NCI-H2171 (cell line): ENCODE measurements at places on chromosomes 12 and 14.

DNA sequence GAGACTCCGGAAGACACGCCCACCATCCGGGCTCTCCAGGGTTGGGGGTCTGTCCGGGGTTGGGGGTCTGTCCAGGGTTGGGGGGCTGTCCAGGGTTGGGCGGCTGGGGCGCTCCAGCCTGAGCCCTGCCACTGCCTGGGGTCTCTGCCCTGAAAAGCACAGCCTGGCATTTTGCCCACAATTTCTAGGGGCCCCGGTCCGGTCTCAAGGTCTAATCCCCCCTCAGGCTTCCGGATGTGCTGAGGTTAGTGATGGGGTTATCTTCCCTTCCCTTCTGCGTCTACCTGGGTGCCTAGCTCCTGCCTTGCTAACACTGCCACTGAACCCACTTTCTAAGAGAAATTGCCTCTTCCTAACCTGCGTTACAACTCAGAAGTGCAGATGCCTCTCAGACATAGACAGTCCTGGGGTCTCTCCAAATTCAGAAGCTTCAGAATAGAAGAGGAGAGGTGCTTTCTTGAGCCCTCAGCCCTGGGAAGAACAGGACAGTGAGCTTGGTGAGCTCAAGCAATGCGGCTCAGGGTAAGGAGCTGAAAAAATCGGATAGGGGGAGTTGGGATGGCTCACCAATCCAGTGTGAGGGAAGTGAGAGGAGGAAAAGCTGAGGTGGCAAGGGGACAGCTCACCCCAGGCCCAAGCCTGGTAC is 5.7 kb downstream of the LHX5 start:
- no peak for DNase-seq

DNA sequence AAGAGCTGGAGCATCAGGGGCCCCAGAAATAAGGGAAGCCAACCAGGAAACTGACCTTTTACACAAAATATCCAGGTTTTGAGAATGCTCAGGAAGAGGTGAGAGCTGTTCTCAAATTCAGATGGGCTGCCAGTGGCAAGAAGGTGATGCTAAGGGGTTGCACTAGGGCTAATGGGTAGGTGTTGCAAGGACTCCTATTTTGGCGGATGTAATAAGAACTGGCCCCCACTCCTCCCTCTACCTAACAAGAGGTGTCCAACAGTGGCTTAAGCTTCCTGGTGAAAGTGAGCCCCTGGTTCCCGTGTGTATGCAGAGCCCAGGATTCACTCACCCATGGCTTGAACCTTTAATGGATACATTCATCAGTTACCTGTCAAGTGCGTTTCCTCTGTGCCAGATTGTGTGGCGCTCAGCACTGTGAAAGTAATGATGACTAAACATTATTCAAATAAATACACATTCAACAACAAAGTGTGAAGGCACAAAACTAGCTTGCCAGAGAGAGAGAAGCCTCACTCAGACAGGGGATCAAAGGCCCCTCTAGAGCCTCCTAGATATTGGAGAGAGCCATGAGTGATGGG is 705 bp upstream of the CHGA start:
- peak; percentile 14 for DNase-seq

DNA sequence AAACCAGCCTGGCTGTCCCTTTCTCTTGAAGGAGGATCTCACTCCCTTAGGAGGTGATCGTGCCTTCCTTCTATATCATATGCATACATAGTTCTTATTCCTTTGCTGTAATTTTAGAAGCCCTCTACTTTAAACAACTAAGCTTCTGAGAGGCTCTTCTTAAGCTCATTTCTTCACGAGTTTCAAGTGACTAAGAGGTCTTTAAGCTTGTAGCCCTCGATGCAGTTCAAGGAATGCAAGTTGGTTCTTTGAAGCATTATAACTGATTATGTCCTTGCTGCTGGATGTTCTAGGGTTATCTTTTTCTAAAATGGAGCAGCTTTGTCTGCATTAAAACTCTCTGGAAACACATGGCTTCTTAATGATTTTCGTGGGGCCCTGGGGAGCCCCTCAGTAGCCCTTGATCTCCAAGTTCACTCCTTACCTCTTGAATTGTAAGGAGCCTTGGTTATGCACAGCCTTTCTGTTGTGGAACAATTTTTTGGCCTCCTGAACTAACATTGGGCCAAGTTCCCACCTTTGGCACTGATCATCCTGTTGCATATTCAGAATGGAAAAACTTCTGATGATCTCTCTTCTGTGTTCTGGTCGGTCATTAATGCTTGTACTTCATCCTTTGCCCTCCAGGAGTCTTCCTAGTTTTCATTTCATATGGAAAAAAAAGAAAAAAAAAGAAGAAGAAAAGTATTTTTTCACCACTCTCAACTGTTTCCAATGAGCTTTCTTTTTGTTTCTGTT is 12.6 kb downstream of the RASSF8 start:
- no peak for DNase-seq

DNA sequence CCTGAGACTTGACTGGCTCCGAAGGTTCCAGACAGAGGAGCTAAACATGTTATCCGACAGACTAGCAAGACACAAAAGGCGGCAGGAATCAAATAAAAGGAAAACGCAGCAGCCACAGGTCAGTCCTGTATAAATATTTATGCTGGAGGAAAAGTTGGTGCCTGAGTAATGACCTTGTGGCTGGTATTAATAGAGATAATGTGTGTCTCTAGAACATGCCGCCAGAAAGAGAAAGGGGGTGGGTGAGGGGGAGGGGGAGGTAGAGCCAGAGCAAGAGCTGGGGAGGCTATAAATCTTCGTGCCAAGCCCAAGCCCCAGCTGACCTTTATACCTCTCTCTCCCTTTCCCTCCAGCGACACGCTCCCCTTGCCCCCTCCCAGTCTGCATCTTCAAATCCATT is 590.4 kb downstream of the MED13L start:
- no peak for DNase-seq

DNA sequence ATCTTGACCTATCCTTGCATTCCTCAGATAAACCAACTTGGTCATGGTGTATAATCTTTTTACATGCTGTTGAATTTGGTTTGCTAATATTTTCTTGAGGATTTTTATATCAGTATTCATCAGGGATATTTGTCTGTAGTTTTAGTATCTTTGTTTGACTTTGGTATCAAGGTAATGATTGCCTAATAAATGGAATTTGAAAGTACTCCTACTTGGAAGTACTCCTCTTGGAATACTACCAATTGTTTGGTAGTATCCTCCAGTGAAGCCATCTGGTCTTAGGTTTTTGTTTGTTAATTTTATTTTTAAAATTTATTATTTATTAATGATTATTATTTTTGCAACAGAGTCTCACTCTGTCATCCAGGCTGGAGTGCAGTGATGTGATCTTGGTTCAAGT is 85.0 kb downstream of the ATF7IP start:
- no peak for DNase-seq

DNA sequence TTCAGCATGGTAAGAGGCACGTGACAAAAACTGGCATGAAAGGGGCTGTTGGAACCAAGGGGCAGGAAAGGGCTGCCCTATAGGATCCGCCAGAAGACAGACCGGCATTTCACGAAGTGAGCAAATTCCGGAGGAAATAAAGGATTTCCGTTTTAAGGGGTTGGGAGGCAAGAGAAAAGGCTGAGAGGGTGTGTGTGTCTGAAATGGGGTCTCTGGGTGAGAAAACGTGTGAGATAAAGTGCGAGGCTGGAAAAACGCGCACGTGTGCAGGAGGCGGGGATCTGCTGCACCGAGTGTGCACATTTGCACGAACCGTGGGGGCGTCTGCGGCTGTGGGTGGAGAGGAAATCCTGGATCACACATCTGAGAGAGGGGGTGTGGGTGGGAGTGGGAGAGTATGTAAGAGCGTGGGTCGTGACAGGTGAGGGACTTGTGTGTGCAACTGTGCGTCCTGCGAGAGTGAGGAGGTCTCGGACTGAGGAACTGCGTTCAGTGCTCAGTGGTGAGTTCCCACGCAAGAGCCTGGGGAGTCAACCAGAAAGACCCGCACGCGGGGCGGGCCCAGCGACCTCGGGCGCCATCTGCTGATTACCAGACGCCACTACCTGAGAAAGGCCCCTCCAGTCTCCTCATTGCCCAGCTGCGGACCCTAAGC is 37.0 kb upstream of the P2RX7 start:
- DNase-seq: peak; percentile 21

DNA sequence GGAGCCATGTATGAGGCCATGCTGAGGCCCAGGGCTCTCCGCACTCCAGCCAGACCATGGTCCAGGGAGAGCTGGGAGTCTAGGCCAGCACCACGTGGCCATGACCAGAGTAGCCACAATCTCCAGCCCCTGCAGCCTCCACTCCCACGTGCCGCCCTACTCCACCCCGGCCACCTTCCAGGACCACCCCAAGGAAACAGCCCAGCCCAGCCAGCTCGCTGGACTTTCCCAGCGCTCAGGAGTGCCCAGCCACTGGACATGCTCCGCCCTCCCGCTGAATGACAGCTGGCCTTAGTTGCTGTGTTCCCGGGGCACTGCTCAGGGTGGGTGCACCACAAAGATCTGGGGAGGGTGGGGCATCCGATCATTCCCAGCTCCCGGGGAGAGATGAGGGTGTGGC is 2.1 kb upstream of the C14orf180 start:
- DNase-seq: no peak

DNA sequence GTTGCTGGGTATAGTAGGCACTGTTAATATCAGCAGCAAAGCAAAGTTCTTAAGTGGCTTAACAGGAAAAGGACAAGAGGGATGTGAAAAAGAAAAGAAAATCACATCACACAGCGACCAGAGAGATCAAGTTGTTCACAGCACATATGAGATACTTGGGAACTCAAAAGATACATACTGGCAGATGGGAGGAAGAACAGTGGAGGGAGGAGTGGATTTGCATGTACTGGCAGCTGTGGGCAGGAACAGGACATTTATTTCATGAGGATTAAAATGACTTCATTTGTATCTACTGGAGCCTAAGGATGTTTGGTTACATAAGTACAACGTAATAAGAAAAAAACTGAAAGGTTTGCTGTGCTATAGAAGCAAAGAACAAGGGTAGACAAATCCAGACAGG is 136.5 kb upstream of the IFNG-AS1 start:
- no peak for DNase-seq

- DNase-seq: no peak
These were observed 291.0 kb downstream of the FUT8 start for GRCh38 chr14:65703521-65703920.

DNA sequence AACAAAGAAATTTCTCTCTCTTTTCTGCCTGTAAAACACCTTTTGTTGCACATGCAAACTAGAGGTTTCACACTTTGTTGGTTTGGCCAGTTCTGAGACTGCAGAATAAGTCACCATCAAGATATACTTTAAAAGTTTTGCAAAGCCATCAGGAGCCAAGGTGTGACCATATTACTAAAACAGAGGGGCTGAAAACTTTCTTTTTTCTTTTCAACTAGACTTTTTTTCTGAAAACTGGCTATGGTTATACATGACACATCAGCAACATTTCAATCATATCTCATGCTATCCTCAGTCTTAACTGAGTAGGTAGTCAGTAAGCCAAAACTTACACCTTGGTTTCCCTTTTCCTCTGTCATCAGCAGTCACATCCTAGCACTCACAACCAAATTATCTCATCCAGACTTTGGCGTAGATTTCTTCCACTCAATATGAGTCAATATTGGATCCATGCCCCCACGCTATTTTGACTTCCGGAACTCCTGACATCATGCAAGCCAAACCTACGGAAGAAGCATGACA is 4.1 kb upstream of the IFNG start:
- no peak for DNase-seq

DNA sequence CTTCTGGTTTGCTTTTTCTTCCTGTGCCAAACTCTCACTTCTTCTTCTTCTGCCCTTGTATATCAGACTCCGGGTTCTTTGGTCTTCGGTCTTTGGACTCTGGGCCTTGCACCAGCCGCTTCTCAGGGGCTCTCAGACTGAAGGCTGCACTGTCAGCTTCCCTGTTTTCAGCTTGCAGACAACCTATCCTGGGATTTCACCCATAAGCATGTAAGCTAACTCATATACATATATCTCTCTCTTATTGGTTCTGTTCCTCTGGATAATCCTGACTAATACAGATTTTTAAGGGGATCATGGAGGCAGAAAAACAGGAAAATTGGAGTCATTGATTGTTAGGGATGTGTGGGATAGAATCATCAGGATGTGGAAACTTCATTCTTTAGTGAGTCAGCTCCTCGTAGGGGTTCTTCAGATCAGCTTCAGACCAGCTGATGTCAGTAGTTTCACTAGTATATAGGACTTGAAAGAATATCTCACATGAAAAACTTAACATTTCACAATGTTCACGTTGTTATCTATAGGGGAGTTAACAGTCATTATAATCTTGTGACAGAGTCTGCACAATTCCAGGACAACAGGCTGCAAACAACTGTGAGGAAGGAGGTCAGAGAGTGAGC is 102.9 kb downstream of the RASSF9 start:
- no peak for DNase-seq

DNA sequence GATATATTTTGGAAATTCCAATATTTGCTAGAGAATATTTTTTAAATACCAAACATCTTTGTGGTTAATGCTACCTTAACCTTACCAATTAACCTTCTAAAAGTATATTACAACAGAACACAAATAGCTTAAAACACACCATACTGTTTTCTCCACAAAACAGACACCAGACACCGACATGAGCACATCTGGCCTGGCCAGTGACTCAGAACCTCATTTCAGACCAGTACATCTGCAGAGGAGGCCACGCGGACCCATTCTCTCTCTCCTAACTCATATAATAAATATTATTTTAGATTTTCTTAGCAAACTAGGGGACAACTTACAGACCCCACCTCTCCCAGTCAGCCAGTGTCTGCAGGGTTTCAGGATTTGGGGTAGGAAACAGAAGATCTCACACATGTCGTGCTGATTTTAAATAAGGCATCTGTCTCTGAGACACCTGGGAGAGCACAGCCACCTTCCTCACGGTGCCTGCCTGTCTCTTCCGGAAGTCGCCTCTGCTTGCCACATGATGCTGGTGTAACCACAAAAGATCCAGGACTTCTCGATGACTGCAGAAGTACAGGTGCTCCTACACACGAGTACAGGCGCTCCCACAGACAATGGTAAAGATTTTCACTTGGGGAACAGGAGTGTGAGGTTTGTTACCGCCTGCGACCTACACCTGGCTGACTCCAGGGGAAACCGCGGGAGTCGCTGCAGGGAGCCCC is 9.7 kb upstream of the ANKLE2 start:
- DNase-seq: no peak

DNA sequence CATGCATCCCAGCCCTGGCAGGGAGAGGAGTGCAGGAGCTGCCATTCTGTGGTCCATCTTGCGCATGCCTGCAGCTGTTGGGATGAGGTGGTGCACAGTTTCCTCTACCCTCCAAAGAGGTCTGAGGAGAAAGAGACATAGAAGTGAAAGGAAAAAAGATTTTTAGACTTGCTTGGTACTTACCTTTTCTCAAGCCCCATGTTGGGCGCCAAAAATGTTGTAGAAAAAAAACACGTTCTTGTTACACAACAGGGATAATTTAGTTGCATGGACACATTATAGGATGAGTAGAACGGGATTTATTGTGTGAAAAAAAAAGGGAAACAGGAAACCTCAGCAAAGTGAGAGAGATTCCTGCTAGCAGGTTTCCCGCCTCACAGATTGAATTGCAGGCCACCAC is 244.4 kb upstream of the GARIN2 start:
- peak; percentile 30 for DNase-seq

DNA sequence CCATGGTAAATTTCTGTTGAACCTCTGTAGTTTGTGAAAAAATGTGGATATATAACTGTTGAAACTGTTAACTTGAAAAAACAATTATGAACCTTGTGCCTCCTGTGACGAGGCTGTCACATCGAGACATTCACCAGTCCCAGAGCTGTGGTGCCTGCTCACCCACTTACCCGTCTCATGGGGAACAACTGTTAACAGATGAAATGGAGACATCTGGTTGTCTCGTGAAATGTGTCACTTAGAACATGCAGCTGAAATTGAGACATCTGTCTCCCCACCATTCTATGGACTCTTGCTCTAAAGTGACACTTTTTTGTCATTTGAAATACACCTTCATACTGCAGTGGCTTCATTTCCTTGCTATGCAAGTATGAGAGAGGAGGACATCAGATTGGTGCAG is 240.6 kb downstream of the GXYLT1 start:
- DNase-seq: peak; percentile 25
